Ureter (tissue), 1 donor: ENCODE measurements at places on chromosomes 1 and 21.

DNA sequence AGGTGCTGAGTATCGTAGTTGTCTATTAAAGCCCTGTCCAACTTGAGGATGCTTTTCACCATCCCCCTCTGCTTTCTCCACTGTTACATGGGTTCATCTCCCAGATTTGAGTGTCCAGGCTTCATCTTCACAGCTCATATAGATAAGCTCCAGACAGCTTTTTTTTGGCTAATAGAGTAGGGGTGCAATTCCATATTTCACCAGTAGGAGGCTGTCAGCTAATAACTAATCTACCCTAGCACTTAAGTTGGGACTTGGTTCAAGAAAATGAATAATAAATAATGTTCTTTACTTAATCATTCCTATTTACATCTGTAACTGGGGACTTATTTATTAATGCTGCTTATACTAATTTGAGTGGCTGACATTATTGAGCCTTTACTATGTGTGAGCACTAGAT, 124.5 kb downstream of the IGSF21 start:
- DNase-seq: no peak

DNA sequence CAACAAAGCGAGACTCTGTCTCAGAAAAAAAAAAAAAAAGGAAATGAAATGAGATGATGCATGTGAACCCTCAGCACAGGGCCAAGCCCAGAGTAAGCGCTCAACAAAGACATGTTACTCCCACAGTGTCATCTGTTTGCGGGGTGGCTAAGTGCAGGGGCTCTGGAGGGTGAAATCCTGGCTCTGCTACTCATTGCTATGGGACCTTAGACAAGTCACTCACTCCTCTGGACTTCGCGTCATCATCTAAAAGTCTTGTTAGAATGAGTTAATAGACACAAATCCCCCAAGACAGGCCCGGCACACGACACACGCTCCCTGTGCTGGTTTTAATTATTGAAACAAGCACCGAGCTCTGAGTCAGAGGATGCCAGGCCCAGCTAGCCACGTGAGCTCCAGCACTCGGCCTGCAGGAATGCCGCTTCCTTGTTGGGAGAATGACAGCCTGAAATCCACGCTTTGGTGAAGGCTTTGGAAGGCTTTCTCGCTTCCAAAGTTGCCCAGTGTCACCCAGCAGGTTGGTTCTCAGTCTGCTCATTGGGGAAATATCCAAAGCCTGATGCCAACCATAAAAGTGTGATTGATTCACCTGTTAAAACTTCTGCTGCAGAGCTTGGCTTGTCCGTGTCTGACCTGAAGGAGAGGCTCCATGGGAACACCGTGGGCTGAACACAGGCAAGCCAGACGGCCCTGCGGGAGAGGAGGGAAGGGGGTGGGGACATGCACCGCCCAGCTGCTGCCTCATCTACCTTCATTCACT, 36.7 kb upstream of the TARDBP start:
- peak; percentile 56 for DNase-seq

DNA sequence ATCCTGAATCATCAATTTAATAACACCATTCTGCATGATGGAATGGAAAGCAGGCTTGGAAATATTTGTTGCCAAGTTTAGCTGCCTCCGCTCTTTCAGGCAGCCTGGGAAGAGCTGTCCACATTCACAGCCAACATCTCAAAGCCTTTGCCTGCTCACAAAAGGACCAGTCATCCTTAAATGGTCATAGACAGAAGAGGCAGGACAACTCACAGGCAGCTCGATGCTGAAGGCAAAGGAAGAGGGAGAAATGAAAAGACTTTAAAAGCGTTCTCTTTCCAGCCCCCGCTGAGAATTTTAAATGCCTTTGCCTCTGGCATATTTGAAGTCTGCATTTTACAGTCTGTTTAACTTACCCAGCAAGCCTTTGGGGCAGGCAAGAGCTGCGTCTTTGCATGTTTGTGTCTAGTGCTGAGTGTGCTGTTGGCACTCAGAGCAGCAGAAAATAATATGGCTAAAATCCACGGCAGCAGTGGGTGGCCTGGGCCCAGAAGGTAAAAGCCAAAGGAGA, 68.9 kb downstream of the NMNAT2 start:
- DNase-seq: no peak

DNA sequence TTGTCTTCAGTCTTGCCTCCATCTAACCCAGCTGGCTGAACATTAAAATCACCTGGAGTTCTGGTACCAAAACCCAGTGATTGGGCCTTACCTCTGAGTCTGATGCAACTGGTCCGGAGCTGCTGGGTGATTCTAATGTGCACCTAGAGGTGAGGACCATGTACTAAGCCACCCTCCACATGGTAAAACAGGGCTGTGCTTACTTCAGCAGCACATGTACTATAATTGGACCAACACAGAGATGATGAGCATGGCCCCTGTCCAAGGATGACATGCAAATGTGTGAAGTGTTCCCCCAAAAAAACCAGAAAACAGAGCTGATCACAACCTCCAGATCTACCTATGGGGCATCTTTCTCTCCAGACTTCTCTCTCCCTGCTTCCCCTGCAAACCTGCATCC, 37.0 kb downstream of the ELK4 start:
- DNase-seq: no peak

- DNase-seq: no peak
Measured at GRCh38 chr1:171940368-171940767, 99.1 kb downstream of the DNM3 start.

DNA sequence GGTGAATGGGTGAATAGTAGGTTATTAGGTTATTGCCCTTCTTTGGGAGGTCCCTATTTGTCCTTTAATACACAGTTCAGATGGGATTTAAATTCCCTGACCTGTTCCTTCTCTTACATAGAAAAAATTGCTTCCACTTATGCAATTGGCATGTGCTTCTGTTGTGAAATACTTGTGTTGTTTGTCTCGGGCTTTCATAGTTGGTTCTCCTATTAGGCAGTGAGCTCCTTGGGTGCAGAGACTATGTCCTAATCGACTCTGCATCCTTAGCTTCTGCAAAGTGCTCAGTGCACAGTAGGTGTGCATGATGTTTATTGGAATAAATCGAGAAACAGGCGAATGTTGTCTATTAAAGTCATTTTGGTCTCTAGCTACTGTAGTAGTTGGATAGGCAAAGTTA, 1.3 kb upstream of the PDE4B start:
- no peak for DNase-seq

DNA sequence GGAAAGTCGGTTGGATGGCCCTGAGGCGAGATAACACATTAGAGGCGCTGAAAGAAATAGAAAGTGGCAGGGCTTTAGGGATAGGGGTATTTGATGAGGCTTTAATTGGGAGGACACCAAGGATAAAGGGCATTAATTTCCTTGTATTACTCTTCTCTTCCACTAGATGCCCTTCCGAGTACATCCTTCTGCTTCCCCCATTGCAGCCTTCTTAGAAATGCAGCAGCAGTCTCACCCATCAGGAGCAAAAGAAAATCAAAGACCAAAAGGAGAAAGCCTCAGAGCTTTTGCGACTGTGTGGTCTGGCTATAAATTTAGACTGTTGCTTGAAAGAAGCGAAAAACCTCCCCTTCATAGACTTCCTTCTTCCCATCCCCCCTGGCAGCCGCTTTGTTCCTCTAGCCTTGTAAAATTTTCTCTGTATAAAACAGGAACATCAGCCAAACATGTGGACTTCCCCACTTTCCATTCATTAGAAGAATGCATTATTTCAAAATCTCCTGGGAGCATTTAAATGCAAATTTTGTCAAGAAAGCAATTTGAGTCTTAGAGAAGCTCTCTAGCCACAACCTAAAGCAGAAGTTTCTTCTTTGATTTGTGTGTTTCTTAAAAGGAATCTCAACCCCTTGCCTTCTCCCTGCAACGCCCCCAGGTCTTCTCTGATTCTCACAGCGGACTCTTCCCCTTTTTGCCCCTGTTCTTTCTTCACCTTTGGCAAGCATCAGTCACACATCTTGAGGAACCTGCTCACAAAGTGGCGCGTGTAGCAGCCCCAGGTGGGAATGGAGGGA, 76.6 kb downstream of the NDUFS5 start:
- no peak for DNase-seq

DNA sequence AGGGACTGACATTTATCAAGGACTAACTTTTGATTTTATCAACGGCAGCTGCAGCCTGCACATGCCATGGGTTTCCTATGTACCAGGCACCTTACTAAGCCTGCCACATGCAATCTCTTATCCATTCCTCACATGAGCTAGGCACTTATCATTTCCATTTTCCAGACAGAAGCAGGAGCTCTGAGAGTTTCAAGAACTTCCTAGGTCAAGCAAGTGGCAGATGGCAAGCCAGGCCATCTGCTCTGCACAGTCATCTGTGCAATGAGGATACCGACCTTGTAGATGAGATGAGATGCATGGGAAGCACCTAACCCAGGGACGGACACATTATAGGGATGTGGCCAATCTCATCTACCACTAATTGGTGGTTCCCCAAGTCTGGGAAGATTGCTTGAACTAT, 339.4 kb upstream of the USP24 start:
- no peak for DNase-seq
